ENCODE measurements at places on chromosomes 1 and 21.

DNA sequence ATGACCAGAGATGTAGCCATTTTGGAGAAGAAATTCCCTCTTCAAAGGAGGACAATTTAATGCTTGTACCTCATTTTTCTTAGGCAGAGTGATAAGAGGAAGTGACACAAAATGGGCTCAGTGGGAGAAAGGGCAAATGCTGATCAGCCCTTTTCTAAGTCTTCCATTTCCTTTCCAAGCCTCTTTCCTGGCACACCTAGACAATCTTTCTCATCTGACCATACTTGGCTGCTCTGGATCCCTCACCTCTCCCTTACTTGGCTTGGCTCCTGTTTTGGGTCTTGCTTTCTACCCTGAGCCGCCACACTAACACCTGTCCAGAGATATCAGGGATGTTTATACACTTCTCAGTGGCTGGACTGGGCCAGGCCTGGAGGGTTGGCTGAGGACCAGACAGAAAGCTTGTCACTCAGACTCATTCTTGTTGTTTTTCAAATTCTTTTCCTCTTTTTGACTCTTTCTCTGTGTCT, 13.1 kb downstream of the TXNIP start:
- DNase-seq = no peak

DNA sequence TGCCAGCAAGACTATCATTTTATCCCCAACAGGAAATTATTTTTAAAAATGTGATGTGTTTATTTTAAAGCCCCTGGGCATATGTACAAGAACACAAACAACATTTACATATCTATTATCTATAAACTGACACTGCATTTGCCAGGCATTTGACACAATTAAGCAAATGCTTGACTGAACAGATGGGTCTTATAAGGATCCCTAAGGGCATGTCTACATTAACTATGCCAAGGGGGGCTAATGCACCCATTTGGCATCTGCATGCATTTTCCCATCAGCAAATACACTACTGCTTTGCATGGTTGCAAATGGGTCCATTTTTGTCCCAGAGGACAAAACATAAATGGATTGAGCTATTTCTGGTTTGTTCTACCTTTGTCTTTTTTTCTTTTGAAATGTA, 884.8 kb upstream of the B3GALT2 start:
- DNase-seq = no peak

GRCh38 chr1:89171067-89171438, 4.8 kb downstream of the GBP7 start:
- no peak for DNase-seq

DNA sequence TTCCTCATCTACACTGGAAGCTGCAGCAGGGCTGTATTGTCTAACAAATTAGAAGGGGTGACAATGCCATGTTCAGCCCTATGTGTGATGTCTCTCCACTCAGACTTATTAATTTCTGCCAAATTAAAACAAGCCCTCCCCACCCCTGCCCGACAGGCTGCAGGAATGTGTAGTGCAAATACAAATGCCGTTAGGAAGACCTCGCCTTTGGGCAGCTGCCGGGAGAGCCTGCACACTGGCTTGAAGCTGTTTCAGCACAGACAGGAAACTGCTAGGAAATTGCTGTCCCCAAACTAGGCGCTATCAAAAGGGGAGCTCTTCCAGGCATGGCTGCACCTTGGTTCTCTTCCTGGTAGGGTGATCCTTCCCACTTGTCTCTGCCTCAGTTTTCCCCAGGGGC, 135.2 kb downstream of the ELAVL4 start:
- DNase-seq = no peak

DNA sequence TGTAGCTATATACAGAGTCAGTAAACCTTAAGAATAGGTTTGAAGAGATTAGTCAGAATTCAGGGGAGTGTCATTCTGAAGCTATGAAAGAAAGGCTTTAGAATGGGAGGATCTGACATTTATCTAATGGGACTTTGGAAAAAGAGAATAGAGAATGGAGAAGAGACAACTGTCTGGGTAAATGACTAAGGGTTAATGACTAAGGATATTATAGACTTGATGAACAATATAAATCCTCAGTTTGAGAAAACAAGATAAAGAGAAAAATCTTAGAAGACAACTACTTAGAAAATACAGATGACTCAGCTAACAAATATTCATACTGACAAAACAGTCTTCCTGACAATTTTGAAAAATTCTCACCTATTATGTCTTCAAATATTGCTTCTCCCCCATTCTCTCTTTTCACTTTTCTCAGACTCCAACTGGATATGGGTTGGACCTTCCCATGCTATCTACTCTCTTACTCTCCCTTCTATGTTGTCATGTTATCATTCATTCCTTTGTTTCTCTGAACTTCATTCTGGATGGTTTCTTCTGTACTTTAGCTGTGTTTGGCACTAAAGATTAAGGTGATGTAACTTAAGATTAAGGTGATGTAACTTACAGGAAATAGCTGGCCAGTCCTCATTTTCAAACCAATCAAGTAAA, 20.4 kb downstream of the SLC16A1 start:
- DNase-seq = no peak

GRCh38 chr1:112701227-112702066, 5.5 kb downstream of the RHOC start:
- DNase-seq = no peak

- DNase-seq = no peak
Observed at GRCh38 chr1:232578651-232579195, 51.2 kb downstream of the SIPA1L2 start.

DNA sequence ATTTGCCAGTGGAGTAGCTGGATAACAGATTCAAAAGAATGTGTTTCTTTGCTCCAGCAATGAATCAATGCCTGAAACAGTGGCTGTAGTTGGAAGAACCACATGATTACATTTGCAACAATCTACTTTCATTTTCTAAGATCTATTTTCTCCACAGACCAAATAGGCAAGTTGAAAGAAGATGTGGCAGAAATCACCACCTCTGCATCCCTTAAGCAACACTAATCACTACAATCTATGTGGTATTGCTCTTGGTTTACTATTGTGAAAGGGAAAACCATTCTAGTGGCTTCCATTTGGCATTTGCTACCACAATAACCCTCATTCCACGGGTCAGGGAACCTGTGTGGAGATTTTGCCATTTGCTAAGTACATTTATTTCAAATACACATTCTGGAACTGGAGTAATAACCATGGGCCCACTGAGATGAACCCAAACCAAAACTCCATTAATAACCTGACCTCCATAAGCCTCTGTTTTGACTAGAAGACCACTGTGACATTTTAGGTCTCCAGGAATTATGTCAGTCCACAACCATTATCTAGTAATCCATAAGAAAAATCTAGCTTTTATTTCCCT, 66.3 kb downstream of the C1orf185 start:
- no peak for DNase-seq

DNA sequence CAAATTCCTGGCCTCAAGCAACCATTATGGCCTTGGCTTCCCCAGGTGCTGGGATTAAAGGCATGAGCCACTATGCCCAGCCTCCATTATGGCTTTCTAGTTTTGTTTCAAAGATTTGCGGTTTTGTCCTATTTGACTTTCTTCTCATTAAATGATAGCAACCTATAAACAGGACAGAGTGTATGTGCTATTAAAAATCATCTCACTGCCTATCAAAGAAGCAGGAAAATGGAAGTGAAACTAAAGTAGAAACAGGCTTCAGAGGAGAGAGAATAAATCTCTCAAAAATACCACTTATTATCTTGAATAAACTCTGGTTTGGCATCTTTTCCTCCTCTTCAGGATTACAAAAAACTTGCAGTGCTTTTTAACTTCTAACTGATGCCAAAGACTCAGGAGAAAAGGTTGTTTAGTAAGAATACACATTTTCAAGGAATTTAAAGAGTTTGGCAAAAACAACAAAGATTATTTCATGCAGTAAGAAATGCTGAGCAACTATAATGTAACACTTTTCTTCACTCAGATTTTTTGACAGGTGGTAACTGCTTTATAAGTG, 28.7 kb downstream of the ACBD3 start:
- DNase-seq = no peak

- DNase-seq = no peak
Observed at GRCh38 chr21:45979651-45980050, 1.9 kb upstream of the COL6A1 start.

DNA sequence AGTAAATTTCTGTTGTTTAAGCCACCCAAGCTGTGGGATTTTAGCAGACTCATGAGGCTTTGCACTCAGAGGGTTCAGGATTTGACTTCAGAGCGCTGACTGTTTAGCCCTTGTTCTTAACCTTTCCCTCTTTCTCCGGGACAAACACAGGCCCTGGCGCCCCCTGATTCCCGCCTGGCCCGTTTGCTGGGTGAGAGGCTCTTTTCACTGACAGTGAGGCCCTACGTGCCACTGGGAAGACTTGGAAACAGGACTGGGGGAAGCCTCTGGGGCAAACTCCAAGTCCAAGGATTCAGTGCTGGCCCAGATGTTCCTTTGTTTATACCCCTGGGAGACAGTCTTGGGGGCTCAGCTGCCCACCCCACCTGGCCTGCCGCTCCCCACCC, 11.7 kb upstream of the TRIM63 start:
- DNase-seq = no peak

DNA sequence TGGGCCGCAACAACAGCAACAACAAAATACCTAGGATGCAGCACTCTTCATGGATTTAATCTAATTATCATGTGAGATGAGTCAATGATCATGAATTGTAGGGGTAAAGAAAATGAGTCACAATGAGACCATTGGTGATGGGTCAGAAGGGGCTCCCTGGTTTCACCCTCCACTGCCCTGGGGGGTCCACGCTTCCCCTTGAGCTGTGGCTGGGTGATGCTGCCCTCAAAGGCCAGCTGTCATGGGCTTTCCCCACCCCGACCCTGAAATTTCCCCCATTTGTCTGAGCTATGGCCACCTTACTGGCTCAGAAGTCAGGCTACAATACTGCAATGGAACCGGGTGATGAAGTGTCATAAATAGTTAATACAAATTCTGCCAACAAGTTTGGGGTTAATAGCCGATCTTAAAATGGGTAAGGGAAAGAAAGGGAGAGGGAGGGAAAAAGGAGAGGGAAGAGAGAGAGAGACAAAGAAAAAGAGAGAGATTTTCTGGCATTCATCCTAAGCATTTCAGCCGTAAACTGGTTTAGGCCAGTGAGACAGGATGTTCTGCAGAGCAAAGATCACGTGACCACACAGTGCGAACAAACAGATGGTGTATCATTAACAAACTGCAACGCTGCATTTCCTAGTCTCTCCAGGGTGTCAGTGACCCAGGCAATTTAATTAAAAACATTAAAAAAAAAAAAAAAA, 143.4 kb upstream of the ERRFI1 start:
- no peak for DNase-seq

GRCh38 chr1:195898373-195898772, 709.9 kb downstream of the KCNT2 start:
- no peak for DNase-seq

GRCh38 chr1:163410073-163410999, 88.6 kb downstream of the NUF2 start:
- peak; percentile 90 for DNase-seq

DNA sequence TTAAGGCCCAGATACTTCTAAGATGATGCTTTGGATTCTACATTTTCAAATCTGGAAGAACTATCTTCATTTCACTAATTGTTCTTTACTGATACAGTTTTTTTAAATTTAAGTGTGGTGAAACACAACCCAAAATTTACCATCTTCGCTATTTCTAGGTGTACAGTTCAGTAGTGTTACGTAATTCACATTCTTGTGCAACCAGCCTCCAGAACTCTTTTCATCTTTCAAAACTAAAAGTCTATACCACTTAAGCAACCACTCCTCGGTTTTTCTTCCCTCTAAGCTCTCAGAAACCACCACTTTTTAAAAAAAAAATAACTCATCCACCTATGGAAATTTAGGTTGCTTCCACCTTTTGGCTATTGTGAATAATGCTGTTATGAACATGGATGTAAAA, 220.7 kb downstream of the PDE4B start:
- DNase-seq = no peak

DNA sequence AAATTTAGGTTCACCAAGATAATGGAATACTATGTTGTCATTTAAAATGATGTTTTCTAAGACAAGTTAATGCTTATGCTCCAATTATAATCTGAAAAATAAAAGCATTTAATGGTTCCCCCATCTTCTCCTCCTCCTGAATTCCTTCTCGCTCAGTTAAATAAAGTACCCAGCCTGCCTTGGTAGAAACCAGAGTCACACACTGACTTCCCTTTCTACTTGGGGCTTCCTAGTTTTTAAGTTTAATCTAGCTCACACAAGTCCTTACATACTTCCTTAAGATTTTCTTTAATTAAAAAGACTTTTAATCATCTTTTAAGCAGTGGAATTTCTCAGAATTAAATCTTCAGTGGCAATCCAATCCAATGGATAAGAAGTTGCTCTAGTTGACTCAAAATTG, 32.9 kb downstream of the CD58 start:
- DNase-seq = no peak

DNA sequence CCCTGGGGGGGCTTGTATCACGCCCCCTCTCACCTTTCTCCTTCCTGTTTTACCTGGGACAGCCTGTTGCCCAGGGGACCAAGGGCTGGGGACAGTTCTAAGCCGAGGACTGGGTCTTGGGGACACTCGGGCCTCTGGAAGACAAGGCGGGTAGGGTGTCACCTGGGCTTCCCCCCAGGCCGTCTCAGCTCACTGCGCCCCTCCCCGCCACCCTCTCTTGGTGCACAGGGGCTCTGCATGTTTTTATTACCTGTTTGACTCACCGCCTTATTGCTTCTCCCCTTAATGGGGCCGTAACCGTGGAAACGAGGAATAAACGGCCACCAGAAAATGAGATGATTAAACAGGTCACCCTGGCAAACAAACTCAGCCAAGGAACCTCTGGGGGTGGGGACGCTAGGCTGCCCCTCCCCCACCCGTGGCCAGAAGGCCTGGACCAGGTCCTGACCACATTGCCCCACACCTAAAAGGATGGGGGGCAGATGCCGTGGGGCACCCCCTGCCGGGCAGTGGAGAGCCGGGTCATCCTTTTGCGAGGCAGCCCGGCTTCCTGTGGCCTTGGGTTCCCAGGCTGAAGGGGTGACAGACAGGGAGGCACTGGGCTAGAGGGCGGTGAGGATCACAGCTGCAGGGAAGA, 109.9 kb downstream of the CASZ1 start:
- DNase-seq = no peak

- DNase-seq = peak; percentile 33
Observed at GRCh38 chr1:31788825-31789256, 24.7 kb upstream of the ADGRB2 start.

DNA sequence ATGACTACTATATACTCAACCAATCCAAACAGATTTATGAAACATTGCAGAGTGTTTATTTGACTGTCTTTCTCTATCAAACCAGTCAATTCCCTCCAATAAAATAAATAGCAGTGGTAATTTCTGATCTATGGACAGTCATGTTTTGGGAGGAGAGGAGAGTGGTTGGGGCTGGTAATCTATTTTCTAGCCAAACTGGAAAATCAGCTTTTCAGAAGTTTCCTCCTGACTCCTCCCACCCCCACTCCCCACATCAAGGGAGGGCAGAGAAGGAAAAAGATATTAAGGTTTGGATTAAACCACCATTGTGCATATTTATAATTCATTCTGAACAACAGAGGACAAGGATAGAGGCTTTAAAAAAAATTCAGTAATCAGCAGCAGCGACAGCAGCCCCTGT, 69.4 kb upstream of the SOX13 start:
- no peak for DNase-seq

DNA sequence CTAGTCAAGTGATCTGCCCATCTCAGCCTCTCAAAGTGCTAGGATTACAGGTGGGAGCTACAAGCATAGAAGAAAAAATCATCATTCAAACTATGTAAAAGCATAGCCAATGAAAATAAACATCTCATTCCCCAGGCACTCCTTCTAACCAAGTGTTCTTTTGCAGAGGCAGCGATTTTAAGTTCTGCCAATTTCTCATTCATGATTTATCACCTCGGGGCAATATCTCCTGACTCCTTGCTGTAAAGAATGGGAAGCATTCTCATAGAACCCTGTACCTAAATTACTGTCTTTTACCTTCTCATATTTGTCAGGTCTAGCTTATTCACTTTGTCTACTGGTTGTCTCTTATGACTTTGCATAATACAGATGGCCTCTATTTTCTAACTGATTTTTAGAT, 32.5 kb upstream of the IVNS1ABP start:
- DNase-seq = no peak

All from NT2/D1 (cell line).